ENCODE measurements at places on chromosomes 3 and 15. TPM values are rescaled to one million over a fixed set of nuclear protein-coding genes. Genes with fewer than 3 reads are reported as not detected.

DNA sequence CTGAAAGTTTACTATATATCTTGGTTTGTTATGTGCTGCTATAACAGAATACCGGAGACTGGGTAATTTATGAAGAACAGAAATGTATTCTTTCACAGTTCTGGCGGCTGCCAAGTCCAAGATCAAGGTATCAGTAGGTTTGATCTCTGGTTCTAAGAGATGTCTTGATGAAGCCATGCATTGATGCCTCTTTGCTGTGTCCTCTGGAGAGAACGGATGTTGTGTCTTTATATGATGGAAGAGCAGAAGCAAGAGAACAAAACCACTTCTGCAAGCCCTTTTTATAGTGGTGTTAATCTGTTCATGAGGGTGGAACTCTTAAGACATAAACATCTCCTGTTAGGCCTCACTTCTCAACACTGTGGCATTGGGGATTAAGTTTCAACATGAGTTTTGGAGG, 62.7 kb downstream of the TCF12 start:
- DNase-seq: no peak

GRCh38 chr3:118778201-118778600, 256.4 kb downstream of the IGSF11 start:
- DNase-seq: no peak

CTXND1 gene
- total RNA-seq: 0.30 TPM

SORD gene
- total RNA-seq: 9.0 TPM

LSMEM2 gene
- 2.7 TPM for total RNA-seq

DNA sequence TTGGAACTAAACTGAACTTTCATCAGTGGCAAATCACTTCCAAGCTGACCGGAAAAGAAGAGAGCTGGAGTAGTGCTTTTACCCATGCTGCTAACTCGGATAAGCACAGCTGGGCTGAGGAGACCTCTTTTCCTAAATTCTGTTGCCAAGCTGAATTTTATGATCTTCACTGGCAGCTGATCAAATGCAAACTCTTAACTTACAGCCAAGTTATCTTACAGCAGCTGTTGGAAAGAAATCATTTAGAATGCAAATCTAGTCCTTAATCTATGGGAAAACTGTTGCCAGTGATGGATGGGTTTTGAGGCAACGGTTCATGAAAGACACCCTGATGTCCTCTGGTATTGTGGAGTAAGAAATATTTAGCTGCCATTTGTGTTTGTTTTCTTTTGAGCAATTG, 216.5 kb downstream of the ZNF385D start:
- DNase-seq: peak; percentile 63

DNA sequence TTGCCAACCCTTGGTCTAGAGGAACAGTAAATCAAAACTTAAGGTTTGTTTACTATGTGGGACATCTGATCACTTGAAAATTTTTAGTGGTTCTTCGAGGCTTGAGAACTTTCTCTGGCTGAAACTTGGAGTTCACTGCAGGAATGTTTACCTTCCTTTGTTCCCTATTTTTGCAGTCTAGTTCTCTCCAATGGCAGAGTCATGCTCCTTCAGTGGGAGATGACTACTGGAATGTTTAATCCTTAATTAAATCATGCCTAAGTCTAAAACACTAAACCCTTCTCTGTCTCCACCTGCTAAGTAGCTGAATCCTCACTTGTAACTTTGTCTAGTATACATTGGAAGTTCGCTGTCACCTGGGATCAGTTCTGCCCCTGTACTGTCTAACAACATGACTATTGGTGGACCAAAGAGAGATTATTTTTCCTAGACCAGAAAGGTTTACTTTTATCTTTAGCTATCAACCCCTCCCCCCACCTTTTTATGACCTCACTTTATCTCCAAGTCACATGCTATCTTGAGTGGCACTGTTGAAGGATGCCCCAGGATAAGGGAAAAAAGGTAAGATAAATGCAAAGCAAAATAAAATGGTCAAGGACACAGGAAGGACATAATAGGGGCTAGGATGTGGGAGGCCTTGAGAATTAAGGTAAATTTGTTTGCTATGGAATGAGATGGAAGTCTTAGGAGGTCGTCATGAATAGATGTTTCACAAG, 1.2 kb upstream of the ZNF609 start:
- DNase-seq: no peak

DNA sequence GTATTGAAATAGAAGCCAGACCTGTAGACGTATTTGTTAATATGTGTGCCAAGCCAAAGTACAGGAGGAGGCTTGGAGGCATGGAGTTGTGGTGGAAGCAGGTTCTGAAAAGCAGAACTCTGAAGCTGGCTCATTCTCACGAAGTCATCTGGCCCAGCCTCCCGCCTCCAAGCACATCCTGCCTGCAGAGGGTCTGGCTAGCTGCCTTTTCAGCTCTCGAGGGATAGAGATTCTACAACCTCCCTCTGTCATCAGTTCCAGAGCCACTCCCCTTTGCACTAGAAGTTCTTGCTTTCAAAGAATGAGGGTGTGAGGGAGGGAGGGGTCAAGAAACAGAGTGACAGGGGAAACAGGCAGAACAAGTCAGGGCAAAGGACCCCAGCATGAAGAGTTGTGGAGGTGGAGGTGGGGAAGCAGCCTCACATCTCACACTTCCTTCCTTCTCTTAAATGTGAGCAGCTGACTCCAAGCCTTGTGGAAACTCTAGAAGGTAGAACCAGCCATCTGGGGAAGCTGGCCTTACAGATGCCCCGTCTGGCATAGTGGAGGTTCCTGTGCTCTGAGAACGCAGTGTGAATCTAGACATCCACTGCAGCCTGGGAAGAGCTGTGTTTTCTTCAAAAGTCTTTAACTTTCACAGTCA, 95.3 kb downstream of the SLC49A4 start:
- DNase-seq: peak; percentile 96

PDIA3 gene
- 88.7 TPM for total RNA-seq

DNA sequence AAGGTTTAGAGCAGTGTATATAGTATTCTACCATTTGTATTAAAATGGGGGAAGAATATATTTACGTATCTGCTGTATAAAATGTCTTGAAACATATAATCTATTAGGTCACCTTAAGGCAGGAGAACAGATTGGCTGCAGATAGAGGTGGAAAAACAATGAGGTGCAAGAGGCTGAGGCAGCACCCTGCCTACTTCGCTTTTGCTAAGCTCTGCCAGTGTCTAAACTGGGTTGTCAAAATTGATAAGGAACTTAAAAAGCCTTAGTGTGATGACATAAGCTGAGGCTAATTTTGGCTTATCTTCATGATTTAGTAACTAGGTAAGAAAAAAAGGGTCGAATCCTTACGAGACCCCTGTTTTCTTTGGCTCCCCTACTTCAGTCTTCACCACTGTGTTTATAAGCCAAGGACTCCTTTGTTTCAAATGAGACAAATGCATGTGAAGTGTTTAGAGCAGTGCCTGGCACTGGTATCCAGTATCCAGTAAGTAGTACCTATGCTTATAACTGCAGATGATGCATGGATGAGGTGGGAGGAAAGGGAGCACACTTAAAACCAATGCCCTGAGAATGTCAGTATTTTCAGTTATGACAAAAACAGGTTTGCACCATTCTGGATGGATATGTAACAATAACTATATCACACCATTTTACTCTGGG, 45.7 kb downstream of the ARMC8 start:
- DNase-seq: no peak

LXN gene
- total RNA-seq: 14.1 TPM

DNA sequence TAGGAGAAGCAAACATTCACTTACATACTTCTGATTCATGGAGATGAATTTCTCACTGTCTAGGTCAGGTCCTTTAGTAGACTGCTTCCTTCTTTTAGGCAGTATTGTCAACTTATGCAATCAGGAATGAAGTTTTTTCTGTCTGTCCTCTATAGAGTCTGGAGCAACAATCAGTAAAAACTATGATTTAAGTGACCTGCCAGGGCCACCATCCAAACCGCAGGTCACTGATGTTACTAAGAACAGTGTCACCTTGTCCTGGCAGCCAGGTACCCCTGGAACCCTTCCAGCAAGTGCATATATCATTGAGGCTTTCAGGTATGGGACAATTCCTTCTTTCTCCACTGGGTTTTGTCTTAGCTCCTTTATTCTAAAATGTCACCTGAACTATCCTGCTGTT, 523.1 kb downstream of the ROBO2 start:
- no peak for DNase-seq

DNA sequence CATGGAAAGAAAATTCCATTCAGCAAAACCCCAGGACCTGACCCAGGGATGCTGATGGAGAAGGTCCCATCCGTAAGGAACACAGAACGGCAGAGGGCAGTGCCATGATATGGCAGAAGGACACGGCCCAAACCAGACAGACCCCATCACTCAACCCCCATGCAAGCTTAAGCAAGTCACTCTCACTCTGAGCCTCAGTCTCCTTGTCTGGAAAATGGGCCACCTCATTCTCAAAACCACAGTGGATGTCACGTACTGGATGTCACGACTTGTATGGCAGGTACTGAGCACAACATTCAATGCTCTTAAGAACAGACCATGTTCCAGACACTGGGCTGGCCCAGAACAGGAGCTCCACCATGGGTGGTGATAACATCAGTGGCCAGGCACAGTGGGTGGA, 90.4 kb downstream of the NUP210 start:
- DNase-seq: no peak

GRCh38 chr3:134464689-134465365, 21.0 kb downstream of the ANAPC13 start:
- peak; percentile 52 for DNase-seq

GRCh38 chr15:51401872-51402517, 60.5 kb downstream of the GLDN start:
- no peak for DNase-seq

- DNase-seq: no peak
Measured at GRCh38 chr3:52721002-52721729, 15.3 kb downstream of the SPCS1 start.

DNA sequence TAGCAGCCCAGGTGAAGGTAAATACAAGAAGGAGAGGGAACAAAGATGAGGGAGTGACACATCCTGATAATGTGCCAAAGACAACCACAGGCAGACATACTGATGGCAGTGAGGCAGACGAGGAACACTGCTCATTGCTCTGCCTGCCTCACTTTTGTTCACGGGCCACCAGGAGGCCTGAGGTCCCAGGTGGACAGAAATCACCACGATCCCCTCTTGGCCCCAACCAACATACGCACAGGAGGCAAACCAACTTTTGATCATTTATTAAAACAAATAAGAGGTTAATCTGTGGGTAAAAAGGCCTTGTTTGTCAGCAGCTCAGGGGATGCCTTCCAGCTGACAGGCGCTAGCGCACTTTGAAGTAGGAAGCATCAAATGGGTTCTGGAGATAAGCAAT, 4.2 kb downstream of the ALG1L2 start:
- DNase-seq: no peak

GRCh38 chr3:171776839-171777583, 33.3 kb downstream of the PLD1 start:
- no peak for DNase-seq

GRCh38 chr15:25773248-25773647, 89.9 kb downstream of the ATP10A start:
- DNase-seq: no peak

SLCO2A1 gene
- total RNA-seq: 3.7 TPM

GABRR3 gene
- total RNA-seq: not detected

GRCh38 chr3:182621435-182622240, 171.7 kb upstream of the ATP11B start:
- DNase-seq: no peak

DNA sequence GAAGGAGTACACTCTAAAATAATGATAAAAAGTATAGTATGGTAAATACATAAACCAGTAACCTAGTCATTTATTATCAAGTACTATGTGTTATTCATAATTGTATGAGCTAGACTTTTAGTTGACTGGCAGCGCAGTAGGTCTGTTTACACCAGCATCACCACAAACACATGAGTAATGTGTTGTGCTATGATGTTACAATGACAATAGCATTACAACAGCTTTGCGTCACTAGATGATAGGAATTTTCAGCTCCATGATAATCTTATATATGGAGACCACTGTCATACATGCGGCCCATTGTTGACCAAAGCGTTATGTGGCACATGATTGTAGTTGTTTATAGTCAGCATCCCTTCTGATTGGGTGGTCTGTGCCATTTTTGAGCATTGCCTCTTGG, 138.9 kb upstream of the UBE2E1 start:
- no peak for DNase-seq

DNA sequence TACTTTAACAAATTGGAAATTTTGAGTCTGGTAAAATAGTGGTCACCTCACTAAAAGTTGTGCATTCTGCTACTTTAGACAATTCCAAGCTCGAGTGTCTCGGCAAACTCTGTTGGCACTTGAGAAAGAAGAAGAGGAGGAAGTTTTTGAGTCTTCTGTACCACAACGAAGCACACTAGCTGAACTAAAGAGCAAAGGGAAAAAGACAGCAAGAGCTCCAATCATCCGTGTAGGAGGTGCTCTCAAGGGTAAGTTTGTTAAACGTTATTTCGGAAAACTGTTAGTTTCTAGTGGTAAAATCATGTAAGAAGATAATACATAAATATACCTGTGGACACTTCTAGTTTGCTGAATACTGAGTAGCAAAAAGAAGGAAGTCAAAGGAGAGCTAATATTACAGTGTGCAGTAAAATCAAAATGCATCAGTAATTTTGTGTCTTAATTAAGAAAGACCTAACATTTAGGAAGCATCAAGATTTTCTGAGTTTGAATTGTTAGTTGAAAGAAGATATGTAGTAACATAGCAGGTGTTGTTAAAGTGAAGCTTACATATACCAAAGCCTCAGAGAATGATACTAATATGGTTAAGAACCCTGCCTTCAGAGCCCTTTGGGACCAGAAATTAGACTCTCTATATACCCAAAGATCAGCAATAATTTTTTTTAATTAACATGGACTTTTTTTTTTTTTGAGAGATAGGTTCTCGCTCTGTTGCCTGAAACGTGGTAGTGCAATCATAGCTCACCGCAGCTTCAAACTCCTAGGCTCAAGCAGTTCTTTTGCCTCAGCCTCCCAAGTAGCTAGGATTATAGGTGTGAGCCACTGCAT, 23.0 kb downstream of the BUB1B start:
- no peak for DNase-seq

PP2D1 gene
- not detected for total RNA-seq

TRPC1 gene
- total RNA-seq: 21.8 TPM

- DNase-seq: no peak
Measured at GRCh38 chr15:84846269-84846668, 29.1 kb downstream of the ALPK3 start.

GRCh38 chr3:196063971-196064370, 17.9 kb downstream of the TFRC start:
- no peak for DNase-seq

- no peak for DNase-seq
Measured at GRCh38 chr15:74170071-74170844, 3.3 kb upstream of the ISLR start.

ALDH1A2 gene
- 3.9 TPM for total RNA-seq

ASB14 gene
- 0.10 TPM for total RNA-seq

DNA sequence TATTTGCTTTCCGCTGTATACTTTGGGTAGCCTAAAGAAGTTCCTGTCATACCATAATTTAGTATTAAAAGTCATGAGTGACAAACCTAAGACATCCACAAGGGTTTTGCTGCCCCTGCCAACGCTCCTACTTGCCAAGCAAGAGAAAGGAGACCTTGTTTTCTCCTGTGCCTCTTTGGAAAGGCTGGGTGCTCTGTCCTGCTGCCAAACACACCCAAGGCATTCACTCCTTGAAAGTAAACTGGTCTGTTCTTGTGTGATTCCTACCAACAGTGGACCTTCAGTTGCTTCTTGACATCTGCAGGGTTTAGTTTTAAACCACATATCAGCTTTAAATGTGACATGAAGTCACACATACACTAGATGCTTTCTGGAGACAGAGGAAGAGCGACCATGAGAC, 295.4 kb downstream of the SLC9A9 start:
- no peak for DNase-seq

ROBO2 gene
- 42.3 TPM for total RNA-seq

All from skin of body (tissue), 3 donors.